Activated CD8-positive, alpha-beta T cell treated with anti-CD3 and anti-CD28 coated beads for 36 hours (primary cell): ENCODE measurements at places on chromosomes 16 and 17.

- H3K27ac ChIP-seq, result no peak overlapping the region
- no peaks in the 10 kb centered on the region for H3K27me3 ChIP-seq
- no peak for DNase-seq
- H3K4me3 ChIP-seq, result no peak overlapping the region
- H3K36me3 ChIP-seq, result peaks cover 44% of the 10 kb centered on the region
Measured at GRCh38 chr16:87715658-87716057, 50.1 kb downstream of the KLHDC4 start.

DNA sequence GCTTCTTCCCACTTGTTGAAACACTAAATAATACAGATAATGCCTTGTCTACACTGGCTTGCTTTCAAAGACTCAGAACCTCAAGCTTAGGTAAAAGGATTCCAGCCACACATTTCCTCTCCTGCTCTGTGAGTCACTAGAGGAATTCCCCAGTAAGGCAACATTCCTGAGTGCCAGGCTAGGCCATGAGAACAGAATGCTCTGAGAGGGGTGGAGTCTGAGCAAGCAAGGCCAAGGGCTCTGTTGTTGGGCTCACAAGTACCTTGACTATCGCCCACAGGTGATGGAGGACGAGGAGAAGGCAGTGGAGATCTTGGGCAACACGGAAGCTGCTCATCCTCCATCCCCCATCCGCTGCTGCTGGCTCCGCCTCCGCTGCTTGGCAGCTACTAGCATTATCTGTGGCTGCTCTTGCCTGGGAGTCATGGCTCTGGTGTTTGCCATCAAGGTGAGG lies 6.7 kb upstream of the PHKG2 start:
- peak overlapping the region; percentile 4 for H3K27ac ChIP-seq
- no peaks in the 10 kb centered on the region for H3K27me3 ChIP-seq
- no peak overlapping the region for H3K4me3 ChIP-seq
- peaks cover 10% of the 10 kb centered on the region for H3K4me1 ChIP-seq

- no peak for DNase-seq
- H3K36me3 ChIP-seq, result no peaks in the 10 kb centered on the region
- H3K4me3 ChIP-seq, result no peak overlapping the region
- no peak overlapping the region for H3K27ac ChIP-seq
- no peaks in the 10 kb centered on the region for H3K4me1 ChIP-seq
Measured at GRCh38 chr17:42167807-42168206, 13.0 kb upstream of the RAB5C start.

DNA sequence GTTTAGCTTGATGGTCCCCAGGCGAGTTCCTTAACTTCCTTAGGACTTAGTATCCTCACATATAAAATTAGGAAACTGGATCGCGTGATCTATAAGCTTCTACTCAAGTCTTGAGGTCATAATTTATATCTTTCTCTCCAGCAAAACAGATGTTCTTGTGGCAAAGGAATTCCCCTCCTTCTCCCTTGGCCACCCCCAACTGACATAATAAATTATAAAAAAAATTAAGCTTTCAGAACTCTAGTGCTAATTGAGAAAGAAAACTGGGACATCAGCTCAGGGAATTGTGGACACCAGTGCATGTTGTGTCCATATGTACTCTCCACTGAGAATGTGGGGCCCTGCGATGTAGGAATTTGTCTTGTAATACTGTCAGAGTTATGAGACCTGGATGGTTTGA lies 13.5 kb downstream of the GNAO1 start:
- H3K27ac ChIP-seq, result no peak overlapping the region
- H3K4me1 ChIP-seq, result no peaks in the 10 kb centered on the region
- DNase-seq, result no peak
- H3K27me3 ChIP-seq, result peaks cover 5% of the 10 kb centered on the region

DNA sequence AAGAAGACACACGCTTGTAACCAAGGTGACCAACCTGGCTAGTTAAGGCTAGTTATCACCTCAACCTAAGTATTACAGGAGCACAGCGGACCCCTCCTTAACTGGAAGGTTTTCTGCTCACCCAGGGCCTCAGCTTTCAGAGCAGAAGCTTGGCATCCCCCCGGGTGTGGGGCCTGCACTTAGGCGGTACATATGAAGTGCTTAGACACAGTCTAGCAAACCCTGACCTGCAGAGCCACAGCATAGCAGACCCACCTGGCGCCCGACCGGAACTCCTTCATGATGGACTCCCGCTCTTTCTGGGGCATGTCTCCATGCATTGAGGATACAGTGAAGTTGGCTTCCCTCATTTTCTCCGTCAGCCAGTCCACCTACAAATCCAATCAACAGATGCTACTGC lies 9.8 kb downstream of the EIF4A3 start:
- H3K27me3 ChIP-seq, result no peaks in the 10 kb centered on the region
- peaks cover 2% of the 10 kb centered on the region for H3K4me1 ChIP-seq
- H3K36me3 ChIP-seq, result peaks cover 69% of the 10 kb centered on the region
- DNase-seq, result no peak
- H3K4me3 ChIP-seq, result no peak overlapping the region

- H3K27ac ChIP-seq, result no peak overlapping the region
- H3K36me3 ChIP-seq, result no peaks in the 10 kb centered on the region
- H3K4me1 ChIP-seq, result no peaks in the 10 kb centered on the region
- no peaks in the 10 kb centered on the region for H3K27me3 ChIP-seq
- no peak for DNase-seq
Measured at GRCh38 chr16:4913130-4913773, 23.7 kb downstream of the PPL start.

GRCh38 chr16:57781741-57782606 lies 20.3 kb downstream of the KIFC3 start:
- no peaks in the 10 kb centered on the region for H3K36me3 ChIP-seq
- no peak overlapping the region for H3K4me3 ChIP-seq
- no peaks in the 10 kb centered on the region for H3K4me1 ChIP-seq
- H3K27me3 ChIP-seq, result no peaks in the 10 kb centered on the region
- no peak overlapping the region for H3K27ac ChIP-seq

- no peak for DNase-seq
- H3K27me3 ChIP-seq, result peaks cover 4% of the 10 kb centered on the region
- no peak overlapping the region for H3K4me3 ChIP-seq
Measured at GRCh38 chr17:70492368-70492767, 323.0 kb downstream of the KCNJ2 start.

- H3K4me3 ChIP-seq, result no peak overlapping the region
- H3K27me3 ChIP-seq, result no peaks in the 10 kb centered on the region
- no peak overlapping the region for H3K27ac ChIP-seq
- DNase-seq, result no peak
- no peaks in the 10 kb centered on the region for H3K4me1 ChIP-seq
Measured at GRCh38 chr17:22490399-22490798, 798.1 kb downstream of the KCNJ18 start.

DNA sequence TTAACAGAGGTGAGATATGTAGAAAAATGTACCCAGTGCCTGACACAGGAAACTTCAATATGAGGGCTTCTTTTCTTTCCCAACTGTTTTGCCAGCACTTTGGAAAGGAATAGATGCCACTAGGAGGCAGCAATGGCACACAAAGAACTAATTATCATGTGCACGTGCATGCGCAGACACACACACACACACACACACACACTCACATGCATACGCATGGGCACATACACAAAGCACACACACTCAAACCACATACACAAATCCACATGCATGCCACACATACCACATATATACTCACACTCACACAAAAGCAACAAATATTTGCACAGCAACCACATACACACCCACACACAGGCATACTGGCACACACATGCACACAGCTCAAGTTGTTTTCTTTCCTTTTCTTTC lies 8.8 kb upstream of the CEP112 start:
- H3K4me3 ChIP-seq, result no peak overlapping the region
- H3K4me1 ChIP-seq, result peaks cover 16% of the 10 kb centered on the region
- no peaks in the 10 kb centered on the region for H3K36me3 ChIP-seq
- H3K27me3 ChIP-seq, result no peaks in the 10 kb centered on the region

DNA sequence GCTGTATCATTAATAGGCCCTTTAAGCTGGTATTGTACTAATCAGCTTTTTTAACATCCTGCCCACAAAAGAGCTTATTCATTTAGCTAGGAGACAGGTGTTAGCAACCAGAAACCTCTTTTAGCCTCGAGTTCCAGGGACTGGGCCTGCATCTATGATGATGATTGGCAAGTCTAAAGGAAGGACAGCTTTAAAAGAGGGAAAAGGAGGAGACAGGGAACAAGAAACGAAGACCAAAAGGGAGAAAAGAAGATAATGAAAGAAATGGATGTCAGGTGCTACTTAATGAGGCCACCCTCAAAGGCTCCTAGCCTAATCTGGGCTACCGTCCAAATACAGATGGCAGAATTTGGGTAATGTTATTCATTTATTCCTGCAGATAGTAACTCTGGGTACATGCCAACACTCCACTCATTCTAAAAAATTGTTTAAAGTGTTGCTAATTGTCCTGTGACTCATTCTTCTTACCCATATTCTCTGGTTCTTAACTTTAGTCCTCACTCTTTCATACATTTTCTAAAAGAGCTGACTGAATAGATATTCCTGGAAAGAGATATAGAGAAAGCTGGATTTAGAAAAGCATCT lies 18.7 kb upstream of the RFFL start:
- peak; percentile 21 for DNase-seq
- H3K27me3 ChIP-seq, result no peaks in the 10 kb centered on the region
- H3K27ac ChIP-seq, result peak overlapping the region; percentile 88
- H3K4me3 ChIP-seq, result peak overlapping the region; percentile 11
- peaks cover 72% of the 10 kb centered on the region for H3K4me1 ChIP-seq
